Ovary (tissue), 10 donors: ENCODE measurements at places on chromosomes 7 and 10. TPM values are rescaled to one million over a fixed set of nuclear protein-coding genes. Genes with fewer than 3 reads are reported as not detected.
A peak's percentile ranks its signal among the peaks of the same experiment; 100 is the strongest.

GRCh38 chr10:418894-419293 lies 270.6 kb downstream of the DIP2C start:
- DNase-seq, result no peak
- H3K27me3 ChIP-seq, result no peaks in the 10 kb centered on the region
- no peaks in the 10 kb centered on the region for H3K4me1 ChIP-seq
- H3K4me3 ChIP-seq, result no peak overlapping the region
- no peak overlapping the region for H3K27ac ChIP-seq

DNA sequence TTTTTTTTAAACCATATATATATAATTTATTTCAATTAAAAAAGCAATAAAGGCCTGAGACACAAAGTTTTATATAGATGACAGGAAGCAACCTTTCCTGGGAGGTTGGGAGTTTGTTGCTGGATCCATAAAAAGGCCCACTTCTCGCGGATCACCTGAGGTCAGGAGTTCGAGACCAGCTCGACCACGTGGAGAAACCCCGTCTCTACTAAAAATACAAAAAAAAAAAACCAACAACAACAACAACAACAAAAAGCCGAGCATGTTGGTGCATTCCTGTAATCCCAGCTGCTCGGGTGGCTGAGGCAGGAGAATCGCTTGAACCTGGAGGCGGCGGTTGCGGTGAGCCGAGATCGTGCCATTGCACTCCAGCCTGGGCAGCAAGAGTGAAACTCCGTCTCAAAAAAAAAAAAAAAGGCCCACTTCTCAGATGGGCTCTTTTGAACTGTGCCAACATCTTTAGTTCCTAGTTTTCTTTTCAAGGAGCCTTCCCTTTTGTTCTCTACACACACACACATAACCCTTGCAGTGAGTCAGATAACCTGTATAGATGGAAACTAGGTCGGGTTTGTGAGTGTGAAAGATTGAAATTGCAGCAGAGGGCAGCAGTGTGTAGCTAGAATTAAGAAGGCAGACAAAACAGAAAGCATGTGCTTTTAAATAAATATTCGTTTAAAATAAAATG lies 1.2 kb upstream of the SMNDC1 start:
- H3K4me3 ChIP-seq, result peak overlapping the region; percentile 96
- no peaks in the 10 kb centered on the region for H3K4me1 ChIP-seq
- peak overlapping the region; percentile 84 for H3K27ac ChIP-seq
- peak; percentile 18 for DNase-seq
- no peaks in the 10 kb centered on the region for H3K36me3 ChIP-seq

DNA sequence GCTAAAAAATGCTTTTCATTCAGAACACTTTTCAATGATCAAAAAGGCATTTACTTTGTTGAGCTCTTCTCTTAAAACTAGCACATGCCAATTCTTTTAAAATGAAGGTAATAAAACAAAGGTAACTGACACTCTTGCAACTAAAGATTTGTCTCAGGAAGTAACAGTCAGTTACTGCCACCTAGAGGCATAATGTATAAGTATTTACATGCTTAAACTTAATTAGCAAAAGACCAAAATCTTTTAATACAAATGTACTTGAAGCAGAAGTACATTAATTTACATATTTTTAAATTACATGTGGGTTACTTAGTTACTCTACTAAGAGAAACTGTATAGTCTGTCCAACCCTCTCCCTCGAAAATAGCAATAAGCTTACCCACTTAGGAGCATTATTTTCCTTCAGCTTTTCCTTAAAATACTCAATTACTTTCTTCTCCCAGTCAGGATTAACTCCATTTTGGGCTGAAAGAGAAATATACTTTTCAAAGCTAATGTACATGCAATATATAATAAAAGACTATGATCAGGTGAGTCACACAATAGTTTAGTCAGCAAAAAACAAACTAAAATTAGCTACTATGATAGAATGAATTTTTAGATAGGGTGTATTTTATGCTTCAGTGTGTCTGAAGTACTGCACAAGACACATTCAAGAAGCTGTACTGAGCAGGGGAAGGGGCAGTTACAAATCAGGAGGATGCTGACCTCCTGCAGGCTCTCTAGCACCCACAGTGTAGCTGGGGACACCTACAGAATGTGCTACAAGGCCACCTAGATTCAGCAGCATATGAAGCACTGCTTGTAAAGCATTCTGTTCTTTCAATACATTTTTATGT lies 13.0 kb downstream of the MCMBP start:
- no peak overlapping the region for H3K27ac ChIP-seq
- no peak for DNase-seq
- H3K4me1 ChIP-seq, result no peaks in the 10 kb centered on the region

DNA sequence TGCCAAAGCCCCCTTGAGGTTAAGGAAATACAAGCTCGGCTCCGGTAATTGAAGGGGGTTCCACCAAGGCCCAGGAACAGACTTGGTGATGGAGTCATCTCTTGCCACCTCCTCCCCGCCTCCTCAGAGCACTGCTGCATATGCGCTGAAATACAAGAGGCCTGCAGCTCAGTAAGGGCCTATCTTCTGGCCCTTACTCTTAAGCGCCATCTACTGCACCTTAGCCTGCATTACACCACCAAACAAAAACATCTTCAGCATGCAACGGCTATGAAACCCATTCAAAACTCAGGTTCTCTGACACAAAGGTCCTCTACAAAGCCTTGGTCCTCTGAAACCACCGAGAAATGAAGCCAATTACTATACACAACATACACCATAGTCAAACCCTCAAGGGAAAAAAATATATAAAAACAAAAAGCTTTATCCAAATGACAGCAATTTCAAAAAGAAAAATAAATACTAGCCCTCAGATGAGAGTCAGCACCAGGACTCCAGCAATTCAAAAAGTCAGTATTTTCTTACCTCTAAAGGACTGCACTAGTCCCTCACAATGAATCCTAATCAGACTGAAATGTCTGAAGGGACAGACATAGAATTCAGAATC lies 176.8 kb upstream of the TBX20 start:
- H3K36me3 ChIP-seq, result no peaks in the 10 kb centered on the region
- no peak for DNase-seq
- no peak overlapping the region for H3K4me3 ChIP-seq

DNA sequence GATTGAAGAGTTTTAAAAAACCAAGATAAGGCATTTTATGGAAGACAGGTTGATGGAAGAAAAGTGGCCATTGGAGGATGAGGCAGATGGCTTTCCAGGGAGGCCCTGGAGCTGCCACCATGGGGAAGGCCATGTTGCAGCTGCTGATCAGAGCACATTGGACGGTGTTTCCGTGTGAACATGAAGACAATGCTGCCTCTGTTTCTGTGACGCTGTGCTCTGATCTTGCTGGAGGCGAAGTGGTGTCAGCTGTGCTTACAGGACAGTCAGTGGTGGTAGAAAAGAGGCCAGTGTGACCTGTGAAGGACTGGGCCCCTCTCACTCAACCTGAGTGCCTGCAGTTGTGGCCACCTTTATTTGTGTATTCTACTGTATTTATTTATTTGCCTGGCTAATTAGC lies 132.9 kb downstream of the FAM204A start:
- H3K4me1 ChIP-seq, result no peaks in the 10 kb centered on the region
- DNase-seq, result no peak
- H3K36me3 ChIP-seq, result no peaks in the 10 kb centered on the region
- H3K27me3 ChIP-seq, result no peaks in the 10 kb centered on the region

DNA sequence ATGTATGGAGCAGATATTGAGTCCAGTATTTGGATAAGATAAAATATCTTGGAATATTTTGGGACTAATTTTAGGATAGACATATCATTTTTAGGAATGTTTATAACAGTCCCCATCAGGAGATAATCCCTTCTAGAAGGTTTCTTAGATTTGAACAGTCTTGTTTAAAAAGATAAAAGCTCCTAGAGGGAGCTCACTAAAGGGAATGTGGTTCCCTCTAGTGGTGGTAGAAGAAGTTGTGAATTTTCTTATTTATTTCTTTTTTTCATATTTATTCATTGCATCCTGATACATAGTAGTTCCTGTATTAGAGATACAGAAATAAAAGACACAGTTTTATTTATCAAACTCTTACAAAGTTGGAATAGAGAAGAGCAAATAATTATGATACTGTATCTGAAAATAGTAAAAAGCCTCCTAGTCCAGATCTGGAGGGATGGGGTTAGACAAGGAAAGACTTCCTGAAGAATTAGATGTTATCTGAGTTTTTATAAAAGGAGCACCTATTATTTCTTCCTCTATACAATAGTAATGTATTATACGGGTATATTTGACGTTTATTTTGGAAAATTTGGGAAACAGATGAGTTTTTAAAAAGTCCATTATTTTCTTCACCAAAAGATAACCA lies 24.5 kb upstream of the KLF14 start:
- no peaks in the 10 kb centered on the region for H3K4me1 ChIP-seq
- H3K4me3 ChIP-seq, result no peak overlapping the region
- no peaks in the 10 kb centered on the region for H3K36me3 ChIP-seq
- no peak for DNase-seq
- H3K27me3 ChIP-seq, result no peaks in the 10 kb centered on the region

DNA sequence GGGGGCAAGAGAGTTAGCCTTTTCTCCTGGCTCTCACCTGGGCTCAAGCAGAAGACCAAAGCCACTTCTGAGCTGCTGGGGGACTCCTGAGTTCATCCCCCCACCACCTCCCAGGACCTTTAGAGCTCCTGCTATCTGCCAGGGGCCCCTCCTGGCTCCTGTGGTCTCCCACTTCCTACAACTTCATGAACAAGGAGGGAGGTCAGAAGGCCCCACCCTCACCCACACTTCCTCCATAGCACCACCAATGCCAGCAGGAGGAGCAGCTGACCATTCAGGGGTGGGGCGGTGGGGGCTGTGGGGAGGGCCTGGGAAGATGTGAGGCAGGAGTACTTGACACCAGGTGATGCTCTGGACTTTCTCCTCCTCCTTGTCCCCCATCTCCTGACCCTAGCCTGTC lies 32.6 kb upstream of the ADCYAP1R1 start:
- H3K27ac ChIP-seq, result no peak overlapping the region
- no peaks in the 10 kb centered on the region for H3K27me3 ChIP-seq
- no peaks in the 10 kb centered on the region for H3K4me1 ChIP-seq
- H3K36me3 ChIP-seq, result no peaks in the 10 kb centered on the region
- H3K4me3 ChIP-seq, result no peak overlapping the region

GRCh38 chr7:84291756-84292155 lies 97.2 kb upstream of the SEMA3A start:
- H3K4me3 ChIP-seq, result no peak overlapping the region
- no peak overlapping the region for H3K27ac ChIP-seq
- H3K27me3 ChIP-seq, result peaks cover 4% of the 10 kb centered on the region
- no peaks in the 10 kb centered on the region for H3K36me3 ChIP-seq

DNA sequence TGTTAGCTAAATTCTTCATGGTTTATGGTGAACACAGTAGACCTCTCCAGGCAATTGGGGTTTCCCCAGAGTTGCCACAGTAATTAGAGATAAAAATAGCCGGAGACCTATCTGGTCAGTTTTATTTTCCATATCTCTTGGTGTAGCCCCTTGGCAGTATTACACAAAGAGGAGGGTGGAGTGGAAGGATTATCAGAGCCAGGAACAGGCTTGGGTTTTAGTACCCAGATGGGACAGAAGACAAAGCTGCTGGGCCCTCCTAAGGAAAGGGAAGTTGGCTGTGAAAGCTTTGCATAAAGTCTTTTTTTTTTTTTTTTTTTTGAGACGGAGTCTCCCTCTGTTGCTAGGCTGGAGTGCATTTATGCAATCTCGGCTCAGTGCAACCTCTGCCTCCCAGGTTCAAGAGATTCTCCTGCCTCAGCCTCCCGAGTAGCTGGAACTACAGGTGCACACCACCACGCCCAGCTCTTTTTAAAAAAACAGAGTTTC lies 9.7 kb downstream of the ZSCAN21 start:
- H3K27me3 ChIP-seq, result no peaks in the 10 kb centered on the region
- no peaks in the 10 kb centered on the region for H3K36me3 ChIP-seq
- no peak for DNase-seq
- H3K27ac ChIP-seq, result no peak overlapping the region
- H3K4me1 ChIP-seq, result no peaks in the 10 kb centered on the region

GRCh38 chr10:107122703-107123102 lies 41.8 kb downstream of the SORCS1 start:
- no peak overlapping the region for H3K4me3 ChIP-seq
- no peaks in the 10 kb centered on the region for H3K36me3 ChIP-seq
- DNase-seq, result no peak
- H3K27ac ChIP-seq, result no peak overlapping the region
- no peaks in the 10 kb centered on the region for H3K4me1 ChIP-seq

DNA sequence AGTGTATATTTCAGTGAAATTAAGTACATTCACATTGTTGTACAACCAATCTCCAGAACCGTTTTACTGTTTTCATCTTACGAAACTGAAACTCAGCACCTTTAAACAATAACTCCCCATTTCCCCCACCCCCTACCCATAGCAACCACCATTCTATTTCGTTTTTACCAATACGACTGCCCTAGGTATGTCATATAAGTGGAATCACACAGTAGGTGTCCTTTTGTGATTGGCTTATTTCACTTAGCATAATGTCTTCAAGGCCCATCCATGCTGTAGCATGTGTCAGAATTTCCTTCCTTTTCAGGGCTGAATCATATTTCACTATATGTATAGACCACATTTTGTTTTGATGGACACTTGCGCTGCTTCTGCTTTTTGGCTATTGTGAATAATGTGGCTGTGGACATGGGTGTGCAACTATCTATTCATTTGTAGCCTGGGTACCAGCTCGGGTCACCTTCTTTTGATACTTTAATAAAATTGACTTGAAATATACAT lies 34.3 kb upstream of the DLG5 start:
- no peaks in the 10 kb centered on the region for H3K36me3 ChIP-seq
- H3K27ac ChIP-seq, result no peak overlapping the region
- peaks cover 7% of the 10 kb centered on the region for H3K4me1 ChIP-seq

GRCh38 chr10:124092250-124092859 lies 1.0 kb downstream of the CHST15 start:
- peaks cover 19% of the 10 kb centered on the region for H3K4me1 ChIP-seq
- peak; percentile 80 for DNase-seq
- H3K27me3 ChIP-seq, result no peaks in the 10 kb centered on the region
- peak overlapping the region; percentile 94 for H3K27ac ChIP-seq

GRCh38 chr7:119900996-119901672 lies 371.8 kb upstream of the KCND2 start:
- no peak overlapping the region for H3K27ac ChIP-seq
- H3K4me3 ChIP-seq, result no peak overlapping the region
- no peaks in the 10 kb centered on the region for H3K36me3 ChIP-seq
- no peaks in the 10 kb centered on the region for H3K27me3 ChIP-seq
- DNase-seq, result no peak

Gene CRYGN
- total RNA-seq, result 2.3 TPM

Gene RELN
- total RNA-seq, result 1.9 TPM

Gene SYT15
- 1.1 TPM for total RNA-seq

Gene TRPV5
- total RNA-seq, result not detected

Gene DDX50
- 52.2 TPM for total RNA-seq

Gene ELN
- total RNA-seq, result 39.1 TPM

Gene FGFR2
- total RNA-seq, result 52.2 TPM

Gene PTTG1IP2
- not detected for total RNA-seq

Gene NHLRC2
- 44.5 TPM for total RNA-seq

Gene NOC3L
- 26.9 TPM for total RNA-seq

Gene FRG2B
- not detected for total RNA-seq

Gene HOXA13
- not detected for total RNA-seq

Gene GNAT3
- not detected for total RNA-seq
